ENCODE measurements at places on chromosomes 11 and 22.
A peak's percentile ranks its signal among the peaks of the same experiment; 100 is the strongest.

GRCh38 chr11:12052676-12053605 lies 44.5 kb upstream of the DKK3 start:
- DNase-seq: no peak

GRCh38 chr22:20091690-20092476 lies 11.8 kb downstream of the DGCR8 start:
- no peak for DNase-seq

- DNase-seq: no peak
Observed at GRCh38 chr11:112023104-112023503, 2.1 kb upstream of the DLAT start.

- no peak for DNase-seq
Observed at GRCh38 chr11:116730241-116730561, 42.6 kb downstream of the BUD13 start.

GRCh38 chr11:27447288-27448183 lies 25.1 kb downstream of the LGR4 start:
- no peak for DNase-seq

- no peak for DNase-seq
Observed at GRCh38 chr22:49528420-49528720, 299.3 kb downstream of the BRD1 start.

DNA sequence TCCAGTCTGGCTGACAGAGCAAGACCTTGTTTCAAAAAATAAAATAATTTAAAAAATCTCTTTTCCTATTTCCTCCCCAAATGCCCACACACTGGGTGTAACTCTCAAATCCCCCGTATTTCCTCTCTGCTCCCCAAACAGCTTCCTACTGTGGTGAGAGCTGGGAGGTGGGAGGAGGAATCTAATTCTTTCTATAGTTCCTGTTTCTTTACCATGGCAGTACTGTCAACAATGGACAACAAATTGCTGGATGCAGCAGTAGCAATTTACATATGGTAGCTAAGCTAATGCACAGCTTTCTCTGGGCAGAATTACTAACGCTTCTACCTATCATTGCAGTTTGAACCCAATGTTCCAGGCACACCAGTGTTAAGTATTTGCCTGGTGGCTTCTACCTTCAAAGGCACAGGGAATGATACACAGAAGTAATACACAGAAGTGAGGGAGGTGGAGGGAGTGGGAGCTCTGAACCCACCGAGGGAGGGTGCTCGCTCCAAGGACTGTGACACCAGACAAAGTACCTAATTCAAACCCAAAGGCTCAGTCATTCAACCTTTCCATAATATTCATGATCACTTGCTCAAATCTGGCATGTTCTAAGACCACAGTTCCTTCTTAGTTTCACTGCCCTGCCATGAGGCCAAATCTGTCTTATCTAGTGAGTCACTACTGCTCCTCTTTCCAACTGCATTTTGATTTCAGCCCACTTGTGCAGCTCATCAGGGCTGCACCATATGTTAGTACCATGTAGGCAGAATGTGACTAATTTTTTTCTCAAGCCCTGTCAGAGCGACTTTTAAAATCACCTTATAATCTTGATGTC lies 37.9 kb downstream of the CELF1 start:
- no peak for DNase-seq

- no peak for DNase-seq
Observed at GRCh38 chr11:17763703-17764102, 29.1 kb downstream of the KCNC1 start.

GRCh38 chr11:131868629-131869507 lies 498.5 kb downstream of the NTM start:
- no peak for DNase-seq

- DNase-seq: no peak
Observed at GRCh38 chr11:117824571-117825537, at the start of gene FXYD2. FXYD2 (minus strand) TSS chr11:117824744; CDS start chr11:117824678, 66 bp downstream.

- no peak for DNase-seq
Observed at GRCh38 chr11:35934981-35935380, 8.9 kb upstream of the LDLRAD3 start.

GRCh38 chr22:46036558-46037408 lies 59.8 kb upstream of the WNT7B start:
- no peak for DNase-seq

DNA sequence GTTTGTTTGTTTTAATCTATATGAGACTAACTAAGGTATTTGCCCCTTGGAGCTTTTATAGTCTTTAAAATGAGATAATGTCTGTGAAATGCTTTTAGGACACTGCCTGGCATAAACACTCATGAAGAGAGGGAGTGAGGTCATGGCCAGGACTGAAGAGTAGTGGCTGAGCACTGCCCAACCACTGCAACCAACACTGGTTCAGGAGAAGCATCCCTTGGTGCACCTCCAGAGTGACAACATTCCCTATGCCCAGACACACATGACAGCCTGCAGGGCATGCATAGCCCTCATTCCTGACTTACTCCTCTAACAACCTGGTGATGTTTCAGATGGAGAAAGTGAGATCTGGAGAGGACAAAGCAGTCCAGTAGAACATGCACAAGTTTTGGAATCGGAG lies 36.1 kb downstream of the ME3 start:
- DNase-seq: no peak

DNA sequence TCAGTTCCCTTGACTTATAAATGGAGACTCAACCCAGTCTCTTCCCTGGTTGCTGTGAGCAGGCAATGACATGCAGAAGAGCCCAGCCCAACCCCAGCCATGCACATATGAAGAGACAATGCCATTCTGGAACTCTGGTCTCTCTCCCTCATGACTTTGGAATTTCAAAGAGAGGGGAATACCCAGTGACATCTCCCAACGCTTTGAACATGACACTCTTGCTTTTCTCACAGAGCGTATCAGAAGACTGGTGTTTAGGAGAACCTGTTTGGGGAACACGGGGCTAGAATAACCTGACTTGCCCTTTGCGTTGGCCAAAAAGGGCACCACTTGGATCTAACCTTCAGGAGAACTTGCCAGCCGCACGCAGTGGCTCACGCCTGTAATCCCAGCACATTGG lies 12.9 kb downstream of the RANGAP1 start:
- no peak for DNase-seq

DNA sequence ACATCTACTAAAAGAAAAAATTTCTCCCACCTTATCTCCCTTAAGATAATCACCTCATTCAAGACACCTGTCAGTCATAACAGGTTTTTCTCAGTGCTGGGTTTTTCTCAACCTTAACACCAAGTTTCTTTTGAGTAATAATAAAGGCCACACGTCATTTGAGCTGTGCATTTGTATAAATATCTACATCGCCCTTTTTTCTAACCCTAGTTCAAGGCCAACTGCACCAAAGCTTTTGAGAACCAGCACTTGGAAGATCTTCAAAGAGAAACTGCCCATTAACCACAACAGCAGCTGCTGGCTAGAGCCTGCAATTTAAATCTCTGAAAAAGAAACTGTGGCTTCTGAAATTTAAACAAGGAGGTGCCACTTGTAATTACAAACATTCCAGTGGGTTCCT lies 6.9 kb downstream of the CADM1 start:
- DNase-seq: peak; percentile 14

DNA sequence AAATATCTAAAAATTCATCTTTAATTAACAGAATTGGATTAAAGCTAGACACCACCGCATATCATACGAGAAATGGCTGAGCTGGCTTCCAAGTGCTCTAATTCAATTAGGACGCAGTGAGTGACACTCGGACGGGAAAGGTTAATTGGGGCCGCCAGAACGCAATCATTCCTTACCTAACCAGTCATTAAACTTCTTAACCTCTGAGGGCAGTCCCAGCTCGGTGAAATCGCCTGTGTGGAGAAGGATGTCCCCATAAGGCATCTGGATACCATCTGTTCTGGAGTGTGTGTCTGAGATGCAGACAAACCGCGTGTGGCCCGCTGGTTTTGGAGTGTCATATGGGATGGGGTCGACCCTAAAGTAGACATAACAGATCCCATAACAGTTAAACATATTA lies 50.3 kb downstream of the MPPED2 start:
- no peak for DNase-seq

DNA sequence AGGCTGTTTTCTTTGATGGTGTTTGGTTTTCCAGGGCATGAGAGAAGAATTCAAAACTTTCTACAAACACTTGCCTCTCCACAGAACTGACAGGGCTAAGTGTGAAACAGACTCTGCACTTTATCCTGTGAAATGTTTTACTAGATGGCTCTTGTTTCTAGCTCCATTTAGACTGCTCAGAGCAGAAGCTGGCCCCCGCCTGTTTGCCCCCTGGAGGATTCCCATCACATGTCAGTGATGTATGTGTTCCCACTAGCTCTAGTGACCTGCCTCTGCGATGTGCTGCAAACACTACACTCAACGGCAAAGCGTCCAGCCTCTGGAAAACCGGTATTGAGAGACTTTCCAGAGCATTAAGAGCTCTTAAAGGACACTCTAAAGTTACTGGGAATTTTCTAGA lies 41.4 kb upstream of the PCF11 start:
- DNase-seq: no peak

GRCh38 chr11:116261606-116262005 lies 511.2 kb downstream of the BUD13 start:
- DNase-seq: no peak

- DNase-seq: no peak
Observed at GRCh38 chr22:49047447-49047846, 780.2 kb downstream of the BRD1 start.

DNA sequence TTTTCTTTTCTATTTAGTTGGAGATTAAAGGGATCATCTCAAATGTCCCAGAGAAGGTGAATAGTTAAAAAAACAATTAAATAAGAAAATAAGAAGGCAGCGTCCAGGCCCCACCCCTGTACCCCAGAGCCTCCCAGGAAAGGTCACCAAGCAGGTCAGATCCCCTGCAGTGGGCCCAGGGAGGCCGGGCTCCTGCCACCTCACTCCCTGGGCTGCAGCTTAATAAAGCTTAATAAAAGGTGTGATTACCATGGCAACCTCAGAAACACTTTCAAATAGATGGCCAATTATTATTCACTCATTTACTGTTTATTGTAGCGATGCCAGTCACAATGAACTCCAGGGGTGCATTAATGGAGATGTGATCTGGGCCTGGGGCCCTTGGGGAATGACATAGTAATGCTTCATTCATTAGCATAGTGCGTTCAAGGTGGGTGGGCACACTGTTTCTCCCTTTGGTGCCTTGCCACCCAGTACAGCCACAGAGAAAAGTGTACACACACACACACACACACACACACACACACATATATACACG lies 386.2 kb downstream of the CADM1 start:
- no peak for DNase-seq

DNA sequence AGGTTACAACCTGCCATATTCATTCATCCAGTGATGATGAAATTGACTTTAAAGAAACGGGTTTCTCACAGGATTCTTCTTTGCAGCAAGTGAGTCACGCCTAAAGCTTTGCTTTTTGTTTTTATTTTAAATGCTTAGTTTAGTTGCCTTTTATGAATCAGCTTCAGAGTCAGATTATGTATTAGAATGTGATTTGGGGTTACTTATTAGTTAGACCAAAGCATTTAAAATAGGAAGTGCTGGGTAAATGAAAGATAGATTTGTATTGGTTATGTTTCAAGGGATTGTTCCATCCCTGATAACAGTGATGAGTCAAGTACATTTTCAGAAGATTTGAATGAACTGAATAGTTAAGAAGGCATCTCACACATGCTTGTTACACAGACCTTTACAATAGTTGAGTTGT lies 101.3 kb upstream of the GAL start:
- no peak for DNase-seq

- DNase-seq: no peak
Observed at GRCh38 chr11:70068950-70069349, 9.2 kb upstream of the ANO1 start.

- DNase-seq: no peak
Observed at GRCh38 chr11:133305208-133305956, 226.9 kb downstream of the OPCML start.

DNA sequence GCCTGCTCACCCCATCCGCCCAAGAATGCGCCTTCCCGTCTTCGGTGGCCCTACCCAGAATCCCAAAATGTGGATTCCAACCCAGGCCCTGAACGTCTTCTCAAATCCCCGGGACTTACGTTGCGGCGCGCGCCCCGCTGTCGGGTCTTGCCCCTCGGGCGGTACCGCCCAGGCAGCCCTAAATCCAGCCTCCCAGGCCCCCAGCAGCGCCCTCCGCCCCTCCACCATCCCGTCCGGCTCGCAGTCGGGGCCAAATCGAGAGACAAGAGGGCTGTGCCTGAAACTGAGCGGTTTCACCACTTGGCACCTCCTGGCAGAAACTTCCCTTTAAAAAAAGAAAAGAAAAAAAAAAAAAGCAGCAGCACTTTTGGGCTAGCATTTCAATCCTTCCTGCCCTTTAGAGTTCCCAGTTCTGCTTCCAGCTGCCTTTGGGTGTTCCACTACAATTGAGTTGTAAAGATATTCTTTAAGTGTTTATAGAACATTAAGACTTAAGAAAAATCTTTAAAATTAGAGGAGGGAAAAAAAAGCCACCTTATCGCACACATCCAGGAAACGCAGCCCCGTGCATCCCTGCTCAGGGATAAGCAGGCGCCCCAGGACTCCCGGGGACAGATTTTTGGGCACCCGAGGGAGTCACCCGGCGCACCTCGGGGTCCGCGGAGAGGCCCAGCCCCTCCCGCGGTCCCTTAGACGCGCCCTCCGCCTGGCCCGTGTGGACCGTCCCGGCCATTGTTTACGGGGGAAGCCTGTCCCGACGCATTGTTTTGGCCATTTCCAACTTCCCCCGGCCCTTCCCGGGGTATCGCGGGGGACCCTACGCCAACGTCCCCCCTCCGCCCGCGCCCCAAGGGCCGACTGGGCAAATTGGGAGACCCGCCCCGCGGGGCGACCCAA lies 57.6 kb downstream of the KCNJ4 start:
- DNase-seq: no peak

GRCh38 chr11:2452321-2453012 lies 7.7 kb downstream of the KCNQ1 start:
- no peak for DNase-seq

DNA sequence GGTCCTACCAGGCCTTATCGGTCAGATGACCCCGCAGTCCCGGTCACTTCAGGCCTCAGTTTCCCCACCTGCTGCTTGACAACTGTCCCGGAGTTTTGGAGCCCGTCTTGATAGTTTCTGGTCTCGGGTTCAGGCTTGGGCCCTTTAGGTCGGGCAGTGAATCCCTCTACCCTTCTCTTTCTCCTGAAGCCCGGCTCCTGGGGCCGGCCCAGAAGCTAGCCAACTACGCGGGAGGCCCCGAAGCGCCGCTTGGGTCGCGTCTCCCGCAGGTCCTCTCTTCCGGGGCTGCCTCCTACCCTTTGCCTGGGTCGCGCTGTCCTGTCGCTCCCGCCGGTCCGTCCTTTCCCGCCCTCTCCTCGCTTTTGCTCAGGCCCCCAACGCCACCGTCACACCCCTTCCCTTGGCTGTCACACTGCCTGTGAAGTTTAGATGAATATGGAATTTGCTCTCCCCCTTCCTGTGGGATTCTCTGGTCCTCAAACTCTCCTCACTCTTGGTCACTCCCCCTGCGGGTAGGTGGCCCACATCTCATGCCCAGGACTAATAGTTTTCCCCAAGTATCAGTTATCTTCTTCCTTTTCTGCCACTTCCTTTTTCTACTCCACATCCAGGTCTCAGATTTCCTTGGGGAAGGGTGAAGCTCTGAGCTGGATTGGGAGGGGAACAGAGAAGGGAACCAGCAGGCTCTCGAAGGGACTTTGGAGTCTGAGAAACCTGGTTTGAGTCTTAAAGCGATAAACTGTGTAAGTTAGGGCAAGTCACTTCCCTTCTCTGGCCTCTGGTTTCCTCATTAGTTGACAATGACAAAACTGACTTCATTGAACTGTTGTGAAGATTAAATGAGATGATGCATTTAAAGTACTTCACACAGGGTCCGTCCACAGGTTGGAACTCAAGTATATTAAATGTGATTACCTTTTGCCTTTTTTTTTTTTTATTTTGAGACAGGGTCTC lies 790 bp downstream of the RAB1B start:
- DNase-seq: no peak

- peak; percentile 13 for DNase-seq
Observed at GRCh38 chr22:48302657-48303368, 1524.9 kb downstream of the BRD1 start.

GRCh38 chr11:132523929-132524328 lies 1008.4 kb downstream of the OPCML start:
- DNase-seq: no peak

Data from GM10248 (cell line).